Cerebellar nuclear complex (tissue), 1 donor: ENCODE measurements at places on chromosomes 1 and 21.

- no peak for DNase-seq
Observed at GRCh38 chr1:212129781-212130180, 94.2 kb downstream of the DTL start.

- no peak for DNase-seq
Observed at GRCh38 chr1:25640646-25641328, 24.2 kb downstream of the MAN1C1 start.

GRCh38 chr1:210826686-210827085 is 307.3 kb downstream of the KCNH1 start:
- peak; percentile 63 for DNase-seq

DNA sequence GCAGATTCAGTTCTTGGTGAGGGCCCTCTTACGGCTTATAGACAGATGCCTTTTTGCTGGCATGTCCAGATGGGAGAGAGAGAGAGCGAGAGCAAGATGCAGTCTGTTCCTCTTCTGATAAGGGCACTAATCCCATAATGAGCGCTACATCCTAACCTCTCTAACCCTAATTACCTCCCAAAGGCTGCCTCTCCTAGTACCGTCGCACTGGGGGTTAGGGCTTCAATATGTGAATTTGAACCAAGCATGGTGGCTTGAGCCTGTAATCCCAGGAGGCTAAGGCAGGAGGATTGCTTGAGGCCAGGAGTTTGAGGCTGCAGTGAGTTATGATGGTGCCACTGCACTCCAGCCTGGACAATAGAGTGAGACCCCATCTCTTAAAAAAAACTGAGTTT is 10.5 kb upstream of the SDE2 start:
- no peak for DNase-seq

GRCh38 chr1:81660286-81660685 is 140.4 kb upstream of the ADGRL2 start:
- DNase-seq, result no peak

DNA sequence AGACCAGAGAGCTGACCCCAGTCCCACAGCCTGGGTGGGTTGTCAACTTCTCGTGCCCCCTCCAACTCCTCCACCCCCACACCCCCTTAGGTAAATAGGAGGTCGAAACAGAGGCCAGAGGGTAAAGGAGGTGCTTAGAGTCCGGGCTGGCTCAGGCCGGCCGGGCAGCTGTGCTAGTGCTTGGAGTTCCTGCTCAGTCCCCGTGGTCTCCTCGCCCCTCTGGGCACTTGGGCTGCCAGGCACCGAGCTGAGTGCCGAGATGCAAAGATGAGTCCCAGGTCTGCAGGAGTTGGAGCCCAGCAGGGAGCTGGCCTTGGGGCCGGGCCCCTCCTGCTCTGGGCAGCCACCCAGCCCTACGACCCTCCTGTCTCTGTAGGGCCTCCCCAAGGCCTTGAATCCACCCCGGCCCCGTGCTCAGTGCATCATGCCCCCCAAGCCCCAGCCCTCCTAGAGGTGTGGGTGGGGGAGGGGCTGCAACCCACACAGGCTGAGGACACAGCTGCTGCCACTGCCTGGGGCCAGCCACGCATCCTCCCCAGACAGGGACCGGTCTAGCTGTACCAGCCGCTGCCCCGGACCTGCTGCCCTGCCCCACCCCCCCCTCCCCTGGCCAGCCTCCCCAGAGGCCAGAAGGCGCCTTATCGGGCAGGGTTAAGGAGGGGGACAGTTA is 1.9 kb downstream of the SMIM1 start:
- DNase-seq, result no peak

DNA sequence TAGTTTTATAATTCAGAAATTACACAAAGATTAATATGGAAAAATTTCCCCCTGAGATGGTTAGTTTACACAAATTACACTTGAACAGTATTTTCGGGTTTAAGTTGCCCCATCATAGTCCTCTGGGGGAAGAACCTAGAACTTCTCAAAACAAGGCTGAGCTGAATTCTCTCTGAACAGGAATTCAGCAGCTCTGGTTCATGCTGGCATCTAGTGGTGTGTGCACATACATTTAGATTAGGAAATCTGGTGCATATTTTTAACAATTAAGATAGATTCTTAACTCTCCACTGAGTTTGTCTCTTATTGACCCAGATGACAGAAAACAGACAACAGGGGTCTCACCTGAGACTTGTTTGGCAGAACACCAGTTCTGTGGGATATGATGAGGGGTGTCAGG is 410.7 kb downstream of the DSCAM start:
- no peak for DNase-seq

DNA sequence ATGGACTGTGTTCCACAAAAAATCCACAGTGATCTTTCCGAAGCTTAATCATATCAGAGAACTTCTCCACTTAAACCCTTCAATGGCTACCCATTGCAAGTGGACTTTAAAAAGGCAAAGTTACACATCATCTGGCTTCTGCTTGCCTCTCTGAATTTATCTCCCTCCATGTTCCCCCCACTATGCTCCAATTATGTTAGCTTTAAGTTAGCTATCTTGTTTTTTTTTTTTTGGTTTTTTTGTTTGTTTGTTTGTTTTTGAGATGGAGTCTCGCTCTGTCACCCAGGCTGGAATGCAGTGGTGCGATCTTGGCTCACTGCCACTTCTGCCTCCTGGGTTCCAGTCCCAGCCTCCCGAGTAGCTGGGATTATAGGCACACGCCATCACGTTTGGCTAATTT is 166.4 kb upstream of the ADGRL2 start:
- no peak for DNase-seq

- DNase-seq, result no peak
Observed at GRCh38 chr1:168803806-168804510, 75.0 kb upstream of the DPT start.

DNA sequence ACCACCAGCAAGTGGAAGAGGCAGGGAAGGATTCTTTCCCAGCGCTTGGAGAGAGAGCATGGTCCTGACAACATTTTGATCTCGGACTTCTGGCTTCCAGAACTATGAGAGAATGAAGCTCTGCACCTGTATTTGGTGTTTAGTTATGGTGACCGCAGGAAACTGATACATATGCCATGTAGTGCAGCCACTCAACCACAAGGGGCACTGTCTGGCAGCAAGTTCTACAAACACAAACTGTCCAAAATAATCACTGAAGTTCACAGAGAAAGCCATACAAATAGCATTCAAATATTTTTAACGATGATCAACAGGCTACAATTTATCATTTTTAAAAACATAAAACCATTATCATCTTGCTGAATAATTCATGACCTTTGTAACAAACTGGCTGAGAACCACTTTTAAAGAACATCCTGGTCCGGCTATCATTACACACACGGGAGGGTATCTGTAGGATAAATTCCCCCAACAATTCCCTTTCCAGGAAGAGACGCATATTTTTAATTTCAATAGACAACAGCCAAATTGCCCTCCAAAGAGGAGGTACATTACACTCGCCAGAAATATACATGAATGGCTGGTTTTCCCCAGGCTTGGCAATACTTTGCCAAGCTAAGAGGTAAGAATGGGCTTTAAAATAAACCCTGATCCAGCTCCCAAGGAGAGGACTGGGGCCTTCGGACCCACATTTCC is 9.2 kb upstream of the CBR3 start:
- peak; percentile 14 for DNase-seq

- no peak for DNase-seq
Observed at GRCh38 chr1:180751921-180752320, 120.1 kb downstream of the XPR1 start.

DNA sequence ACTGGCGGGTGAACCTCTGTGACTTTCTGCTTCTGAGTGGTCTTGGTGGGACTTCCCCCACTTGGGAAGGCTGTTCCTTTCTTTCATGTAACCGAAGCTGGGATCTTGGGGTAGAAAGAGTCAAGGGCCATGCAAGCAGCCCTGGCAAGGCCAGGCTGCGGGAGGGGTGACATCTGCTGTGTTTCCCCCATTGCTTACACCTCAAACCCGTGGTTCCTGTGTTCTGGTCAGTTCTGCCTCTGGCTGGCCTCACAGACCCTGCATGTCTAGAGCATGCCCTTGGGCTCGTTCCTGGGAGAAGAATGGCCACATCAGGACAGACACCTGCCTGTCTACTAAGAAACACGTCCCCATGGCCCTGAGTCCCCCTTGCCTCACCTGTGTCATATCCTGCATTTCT is 207.7 kb downstream of the DYRK1A start:
- DNase-seq, result no peak

DNA sequence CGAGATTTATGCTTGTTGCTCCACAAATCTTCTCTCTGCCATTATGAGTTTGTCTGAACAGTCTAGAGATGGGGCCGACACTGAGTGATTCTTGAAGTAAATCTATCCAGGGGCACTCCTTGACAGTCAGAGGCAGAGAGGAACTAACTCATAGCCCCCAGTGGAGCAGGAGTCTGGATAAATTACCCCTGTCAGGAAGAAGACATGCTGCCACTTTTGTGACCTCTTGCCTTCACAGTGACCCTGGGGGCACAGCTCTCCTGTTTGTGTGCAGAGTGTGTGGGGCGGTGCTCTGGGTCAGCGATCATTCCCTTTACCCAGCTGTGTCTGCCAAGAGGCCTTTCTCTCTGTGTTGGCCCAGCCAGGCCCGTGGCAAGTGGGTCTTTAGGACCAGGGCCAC is 29.5 kb downstream of the PEX14 start:
- DNase-seq, result no peak

GRCh38 chr1:113946678-113947387 is 17.7 kb downstream of the HIPK1 start:
- no peak for DNase-seq

GRCh38 chr1:205370780-205371179 is 14.1 kb upstream of the KLHDC8A start:
- DNase-seq, result no peak

GRCh38 chr21:43696214-43696613 is 22.7 kb upstream of the PDXK start:
- no peak for DNase-seq

DNA sequence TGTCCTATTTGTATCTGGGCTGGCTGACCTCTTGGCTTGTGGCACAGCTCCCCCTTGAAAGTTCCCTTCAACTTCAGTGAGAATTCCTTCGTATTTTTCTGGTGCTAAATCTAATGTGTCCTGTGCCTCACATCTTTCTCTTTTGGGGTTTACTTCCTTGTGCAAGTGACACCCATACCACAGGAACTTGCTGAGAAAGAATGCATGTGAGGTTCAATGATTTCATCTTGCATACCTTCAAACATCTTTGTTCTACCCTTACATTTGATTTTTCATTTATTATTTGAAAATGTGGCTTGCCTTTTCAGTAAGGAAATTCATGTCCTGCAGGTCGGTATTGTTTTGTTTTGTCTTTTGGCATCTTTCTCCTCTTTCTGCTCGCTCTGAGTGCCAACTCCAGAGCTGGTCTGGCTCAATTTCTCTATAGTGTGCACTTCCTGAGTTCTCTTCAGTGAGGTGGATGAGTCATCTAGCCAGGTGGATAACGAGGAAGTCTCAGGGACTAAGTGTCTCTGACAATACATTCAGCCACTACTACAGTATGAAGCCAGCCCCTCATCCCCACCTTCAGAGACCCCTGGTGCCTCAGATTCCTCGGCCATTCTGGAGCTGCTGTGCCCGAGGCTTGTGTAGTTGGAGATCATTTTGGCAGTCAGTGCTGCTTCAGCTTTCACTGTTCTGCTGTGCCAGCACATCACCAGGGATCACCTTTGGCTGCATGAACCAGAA is 59.5 kb downstream of the RIPK4 start:
- no peak for DNase-seq

GRCh38 chr1:41420860-41421259 is 59.6 kb downstream of the FOXO6 start:
- DNase-seq, result no peak

DNA sequence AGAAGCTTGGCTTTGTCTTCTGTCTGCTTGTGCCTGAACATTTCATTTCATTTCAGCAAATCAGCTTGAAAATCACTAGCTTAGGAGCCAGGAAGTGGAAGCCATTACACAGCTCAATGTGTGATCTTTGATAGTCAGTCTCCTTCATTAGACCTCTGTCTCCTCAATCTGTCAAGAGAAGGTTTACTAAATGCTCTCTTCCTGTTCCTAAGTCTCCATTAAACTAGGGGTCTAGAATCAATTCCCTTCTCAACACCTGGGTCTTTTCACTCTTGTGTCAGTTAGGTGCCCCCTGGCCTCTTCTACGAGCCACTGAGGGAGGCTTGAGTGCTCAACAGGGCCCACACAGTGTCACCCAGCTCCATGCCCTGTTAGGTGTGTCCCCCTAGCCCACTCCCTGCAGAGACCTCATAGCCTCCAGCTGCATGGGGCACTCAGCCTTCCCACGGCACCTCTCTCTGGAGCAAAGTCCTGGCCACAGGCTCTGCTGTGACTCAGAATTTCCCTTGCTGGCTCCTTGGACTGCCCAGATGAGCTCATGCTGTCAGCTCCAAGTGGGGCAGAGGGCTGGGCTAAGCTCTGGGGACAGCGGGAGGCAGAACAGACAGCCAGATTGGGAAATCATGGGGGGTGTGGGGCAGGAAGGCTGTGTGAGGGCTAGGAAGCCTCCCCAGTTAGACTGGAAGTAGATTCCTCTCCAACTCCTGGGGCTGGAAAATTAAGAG is 115.7 kb upstream of the IPO9 start:
- no peak for DNase-seq

DNA sequence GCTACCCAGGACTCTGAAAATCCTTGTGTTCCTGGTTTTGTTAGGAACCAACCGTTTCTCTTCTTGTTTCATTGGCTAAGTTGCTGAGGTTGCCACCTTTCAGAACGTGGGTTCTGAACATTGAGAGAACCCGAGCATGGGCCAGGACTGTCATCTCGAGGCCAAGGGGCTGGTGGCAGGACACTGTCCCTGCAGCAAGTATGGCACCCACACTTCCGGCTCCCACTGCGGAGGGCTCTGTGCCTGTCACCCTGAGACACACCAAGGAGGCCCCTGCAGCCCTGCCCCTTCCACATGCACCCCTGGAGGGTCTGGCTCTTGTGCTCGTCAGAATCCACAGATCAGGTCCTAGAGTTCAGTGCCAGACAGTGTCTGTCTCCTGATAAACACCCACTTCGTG is 39.1 kb upstream of the LRRC3 start:
- no peak for DNase-seq

DNA sequence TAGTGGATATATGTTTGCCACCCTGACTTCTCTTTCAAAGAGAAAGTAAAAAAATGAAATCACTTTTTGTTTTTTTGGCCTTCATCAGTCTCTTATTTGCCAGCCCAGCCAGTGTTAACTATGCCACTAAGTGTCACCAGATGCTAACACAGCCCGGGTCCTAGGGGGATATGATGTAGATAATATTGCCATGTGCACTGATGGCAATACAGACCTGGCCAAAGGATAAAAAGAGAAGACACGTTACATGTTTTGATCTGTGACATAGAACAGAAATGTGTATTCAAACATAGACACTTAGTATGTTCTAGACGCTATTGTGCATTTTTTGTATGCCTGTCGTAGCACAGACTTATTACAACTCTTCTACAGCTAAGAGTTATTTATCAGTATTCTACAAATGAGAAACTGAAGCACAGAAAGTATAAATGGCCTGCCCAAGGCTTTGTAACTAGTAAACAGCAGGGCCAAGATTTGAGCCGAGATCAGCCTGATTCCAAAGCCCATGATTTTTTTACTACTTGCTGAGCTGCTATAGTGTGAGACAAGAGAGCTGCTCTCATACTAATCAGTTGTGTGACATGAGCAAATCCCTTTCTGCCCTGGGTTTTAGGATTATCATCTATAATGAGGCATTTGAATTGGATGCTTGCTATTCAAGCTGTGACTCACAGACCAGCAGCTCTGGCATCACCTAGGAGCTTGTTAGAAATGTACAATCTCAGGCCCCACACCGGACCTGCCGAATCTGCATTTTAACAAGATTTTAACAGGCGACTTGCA is 6.3 kb downstream of the LRRC53 start:
- DNase-seq, result no peak

GRCh38 chr1:202805886-202806844 is 2.1 kb downstream of the KDM5B start:
- no peak for DNase-seq
